AG10803 (cell line): ENCODE measurements at places on chromosomes 7 and 10.

DNA sequence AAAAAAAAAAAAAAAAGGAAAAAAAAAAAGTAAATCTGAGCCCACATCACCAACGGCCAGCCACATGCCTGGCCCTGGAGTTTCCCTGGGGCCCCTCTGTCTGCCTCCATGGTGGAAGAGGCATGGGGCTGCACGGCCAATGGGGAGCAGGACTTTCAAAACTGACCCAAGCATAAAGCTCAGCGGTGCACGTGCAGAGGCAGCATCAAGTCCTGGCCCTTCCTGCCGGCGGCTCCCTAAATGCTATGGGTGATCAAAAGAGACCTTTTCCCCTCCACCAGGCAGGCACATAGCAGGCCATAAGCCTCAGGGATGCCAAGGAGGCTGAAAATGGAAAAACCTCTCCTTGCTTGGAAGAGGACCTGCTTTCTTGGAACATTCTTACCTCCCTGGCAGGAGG is 94.3 kb downstream of the OAT start:
- no peak for DNase-seq

DNA sequence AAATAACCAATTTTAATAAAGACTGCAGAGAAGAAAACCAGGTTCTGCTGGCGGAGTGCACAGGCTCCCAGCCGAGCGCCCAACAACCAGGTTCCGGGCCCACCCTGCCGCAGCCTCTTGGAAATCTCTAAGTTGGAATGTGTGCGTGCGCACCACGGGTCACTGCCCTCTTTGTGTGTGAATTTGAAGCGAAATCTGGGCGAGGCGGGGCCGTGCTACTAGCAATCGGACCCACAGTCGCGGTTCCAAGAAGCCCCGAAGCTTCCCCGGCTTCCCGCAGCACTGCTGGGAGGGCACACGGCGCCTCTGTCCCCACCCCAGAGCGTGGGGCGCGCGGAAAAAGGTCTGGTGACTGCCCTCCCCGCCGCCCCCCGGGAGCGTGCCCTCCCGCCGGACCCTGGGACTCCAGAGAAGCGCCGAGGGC is 666 bp upstream of the MAP3K8 start:
- DNase-seq, result peak; percentile 80

- no peak for DNase-seq
Observed at GRCh38 chr10:19971343-19972052, 155.3 kb downstream of the PLXDC2 start.

DNA sequence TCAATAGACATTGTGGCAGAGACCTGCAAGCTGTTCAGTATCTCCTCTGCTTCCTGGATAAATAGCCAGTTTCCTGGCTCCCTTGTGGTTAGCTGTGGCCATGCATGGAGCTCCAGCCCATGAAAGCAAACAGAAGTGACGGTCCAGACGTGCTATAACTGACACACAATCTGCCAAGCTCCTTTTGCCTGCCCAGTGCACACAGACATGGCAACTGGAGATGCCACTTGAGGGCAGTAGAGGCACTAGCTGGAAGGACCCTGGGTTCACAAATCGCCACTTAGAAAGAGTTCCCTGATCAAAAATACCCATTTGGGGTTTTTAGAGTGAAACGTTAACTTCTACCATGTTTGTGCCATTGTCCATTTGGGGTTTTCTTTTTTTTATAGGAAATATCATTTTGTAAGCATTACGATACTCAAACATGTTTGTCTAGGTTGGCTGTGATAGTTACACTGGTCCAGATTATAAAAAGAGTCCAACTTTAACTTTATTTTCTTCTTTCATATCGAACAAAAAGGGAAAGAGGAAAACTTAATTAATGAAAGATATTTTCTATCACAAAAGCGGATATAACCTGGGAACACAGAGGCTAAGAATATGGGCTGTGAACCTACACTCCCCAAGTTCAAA is 31.3 kb downstream of the KIN start:
- DNase-seq, result peak; percentile 23

GRCh38 chr10:132249226-132249724 is 58.5 kb downstream of the STK32C start:
- DNase-seq, result no peak

DNA sequence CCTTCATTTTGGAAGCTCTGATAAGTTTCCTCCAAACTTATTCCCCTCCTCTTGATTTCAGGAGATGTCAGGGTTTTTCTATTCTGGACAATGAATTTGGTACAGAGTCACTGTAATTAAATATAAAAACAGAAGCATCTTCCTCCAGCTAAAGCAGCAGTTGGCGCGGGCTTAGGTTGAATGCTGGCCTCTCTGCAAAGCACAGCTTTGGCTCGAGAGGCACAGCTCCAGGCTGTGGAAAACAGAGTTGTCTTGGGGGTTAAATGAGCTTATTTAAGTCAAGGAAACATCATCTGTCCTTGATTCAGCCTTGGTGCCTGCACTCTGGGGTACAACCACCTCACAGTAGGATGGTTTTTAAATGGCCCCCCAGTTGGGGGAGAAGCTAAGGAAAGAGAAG is 35.0 kb upstream of the PDCD4 start:
- DNase-seq, result no peak
